Islet precursor cell (in vitro differentiated cells): ENCODE measurements at places on chromosomes 12 and 14.
A peak's percentile ranks its signal among the peaks of the same experiment; 100 is the strongest.

- DNase-seq = peak; percentile 80
These were observed 209.8 kb upstream of the NUDT4 start for GRCh38 chr12:93167841-93168492.

- DNase-seq = no peak
These were observed 232.9 kb downstream of the CHST11 start for GRCh38 chr12:104689635-104690034.

- DNase-seq = no peak
These were observed 87.9 kb upstream of the MDGA2 start for GRCh38 chr14:47763188-47763854.

GRCh38 chr12:52521175-52521567, 977 bp upstream of the KRT5 start:
- DNase-seq = peak; percentile 68

GRCh38 chr12:108210001-108210400, 80.9 kb downstream of the WSCD2 start:
- DNase-seq = no peak

DNA sequence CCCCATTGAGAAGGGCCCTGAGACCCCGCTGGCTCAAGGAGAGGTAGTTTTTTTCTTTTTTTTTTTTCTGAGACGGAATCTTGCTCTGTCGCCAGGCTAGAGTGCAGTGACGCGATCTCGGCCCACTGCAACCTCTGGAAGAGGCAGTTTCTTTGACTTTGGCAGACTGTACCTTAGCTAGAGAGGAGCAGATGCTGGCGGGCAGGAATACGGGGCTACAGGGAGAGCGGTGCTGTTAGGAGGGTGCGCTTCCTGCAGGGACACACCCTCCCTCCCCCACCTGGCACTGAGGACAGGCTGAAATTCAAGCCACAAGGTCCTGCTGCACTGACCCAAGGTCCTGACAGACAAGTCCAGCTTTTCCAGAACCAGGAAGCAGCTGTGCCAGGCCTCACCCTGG, 32.2 kb upstream of the NUDT14 start:
- DNase-seq = no peak

GRCh38 chr14:79663453-79663852, 547.9 kb downstream of the DIO2 start:
- DNase-seq = no peak
